Neural progenitor cell (in vitro differentiated cells): ENCODE measurements at places on chromosomes 3 and 15.

- H3K4me1 ChIP-seq, result no peaks in the 10 kb centered on the region
- H3K27ac ChIP-seq, result no peak overlapping the region
- no peaks in the 10 kb centered on the region for H3K36me3 ChIP-seq
- peak; percentile 51 for DNase-seq
Observed at GRCh38 chr15:60507596-60508424, 28.9 kb upstream of the ICE2 start.

GRCh38 chr3:37546876-37547275 is 314.8 kb upstream of the CTDSPL start:
- no peaks in the 10 kb centered on the region for H3K27me3 ChIP-seq
- peaks cover 8% of the 10 kb centered on the region for H3K4me1 ChIP-seq
- no peak overlapping the region for H3K27ac ChIP-seq
- no peak overlapping the region for H3K4me3 ChIP-seq
- no peaks in the 10 kb centered on the region for H3K36me3 ChIP-seq

- no peaks in the 10 kb centered on the region for H3K4me1 ChIP-seq
- H3K27ac ChIP-seq, result no peak overlapping the region
Observed at GRCh38 chr3:38564631-38565338, 68.6 kb downstream of the EXOG start.

DNA sequence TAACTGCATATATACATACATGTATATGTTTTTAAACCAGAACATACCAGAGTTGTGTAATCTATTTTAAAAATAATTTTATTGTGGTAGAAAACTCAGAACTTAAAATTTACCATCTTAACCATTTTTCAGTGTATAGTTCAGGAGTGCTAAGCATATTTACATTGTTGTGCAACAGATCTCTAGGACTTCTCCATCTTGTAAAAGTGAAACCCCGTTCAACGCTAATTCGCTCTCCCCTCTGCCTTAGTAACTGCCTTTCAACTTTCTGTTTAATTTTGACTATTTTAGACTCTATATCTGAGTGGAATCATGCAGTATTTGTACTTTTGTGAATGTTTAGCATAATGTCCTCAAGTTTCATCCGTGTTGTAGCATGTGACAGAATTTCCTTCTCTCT is 51.8 kb upstream of the SSR3 start:
- H3K4me1 ChIP-seq, result peaks cover 9% of the 10 kb centered on the region
- no peak overlapping the region for H3K4me3 ChIP-seq
- H3K27me3 ChIP-seq, result peaks cover 22% of the 10 kb centered on the region
- no peak overlapping the region for H3K27ac ChIP-seq

GRCh38 chr15:85354461-85354860 is 25.9 kb upstream of the AKAP13 start:
- H3K4me1 ChIP-seq, result no peaks in the 10 kb centered on the region
- no peak overlapping the region for H3K27ac ChIP-seq
- no peak for DNase-seq
- no peaks in the 10 kb centered on the region for H3K36me3 ChIP-seq

GRCh38 chr3:149291178-149291577 is 42.3 kb downstream of the TM4SF18 start:
- H3K27ac ChIP-seq, result no peak overlapping the region
- no peaks in the 10 kb centered on the region for H3K4me1 ChIP-seq
- H3K36me3 ChIP-seq, result no peaks in the 10 kb centered on the region
- no peaks in the 10 kb centered on the region for H3K27me3 ChIP-seq

DNA sequence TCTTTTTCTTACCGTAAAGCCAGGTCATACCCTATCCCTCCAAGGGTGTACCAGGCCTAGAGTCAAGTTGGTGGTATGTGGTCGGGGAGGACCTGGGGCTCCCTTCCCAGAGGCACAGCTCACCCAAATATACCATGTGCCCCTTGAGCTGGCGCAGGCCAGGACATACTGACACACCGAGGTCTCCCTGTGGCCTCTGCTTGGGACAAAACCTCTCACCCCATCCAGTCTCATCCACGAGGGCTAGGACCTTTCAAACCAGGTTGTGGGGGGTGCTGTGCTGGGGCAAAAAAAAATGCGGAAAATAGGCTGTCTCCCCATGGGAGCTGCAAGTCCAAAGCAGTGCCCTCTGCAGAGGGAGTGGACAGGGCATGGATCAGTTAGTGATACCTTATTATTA is 22.8 kb downstream of the PTH1R start:
- peaks cover 6% of the 10 kb centered on the region for H3K4me1 ChIP-seq
- H3K4me3 ChIP-seq, result no peak overlapping the region
- no peak for DNase-seq
- no peaks in the 10 kb centered on the region for H3K36me3 ChIP-seq

GRCh38 chr3:148840451-148840850 is 12.8 kb downstream of the CPB1 start:
- no peak overlapping the region for H3K27ac ChIP-seq
- DNase-seq, result no peak
- no peaks in the 10 kb centered on the region for H3K27me3 ChIP-seq
- H3K36me3 ChIP-seq, result no peaks in the 10 kb centered on the region
- H3K4me1 ChIP-seq, result no peaks in the 10 kb centered on the region
- no peak overlapping the region for H3K4me3 ChIP-seq

DNA sequence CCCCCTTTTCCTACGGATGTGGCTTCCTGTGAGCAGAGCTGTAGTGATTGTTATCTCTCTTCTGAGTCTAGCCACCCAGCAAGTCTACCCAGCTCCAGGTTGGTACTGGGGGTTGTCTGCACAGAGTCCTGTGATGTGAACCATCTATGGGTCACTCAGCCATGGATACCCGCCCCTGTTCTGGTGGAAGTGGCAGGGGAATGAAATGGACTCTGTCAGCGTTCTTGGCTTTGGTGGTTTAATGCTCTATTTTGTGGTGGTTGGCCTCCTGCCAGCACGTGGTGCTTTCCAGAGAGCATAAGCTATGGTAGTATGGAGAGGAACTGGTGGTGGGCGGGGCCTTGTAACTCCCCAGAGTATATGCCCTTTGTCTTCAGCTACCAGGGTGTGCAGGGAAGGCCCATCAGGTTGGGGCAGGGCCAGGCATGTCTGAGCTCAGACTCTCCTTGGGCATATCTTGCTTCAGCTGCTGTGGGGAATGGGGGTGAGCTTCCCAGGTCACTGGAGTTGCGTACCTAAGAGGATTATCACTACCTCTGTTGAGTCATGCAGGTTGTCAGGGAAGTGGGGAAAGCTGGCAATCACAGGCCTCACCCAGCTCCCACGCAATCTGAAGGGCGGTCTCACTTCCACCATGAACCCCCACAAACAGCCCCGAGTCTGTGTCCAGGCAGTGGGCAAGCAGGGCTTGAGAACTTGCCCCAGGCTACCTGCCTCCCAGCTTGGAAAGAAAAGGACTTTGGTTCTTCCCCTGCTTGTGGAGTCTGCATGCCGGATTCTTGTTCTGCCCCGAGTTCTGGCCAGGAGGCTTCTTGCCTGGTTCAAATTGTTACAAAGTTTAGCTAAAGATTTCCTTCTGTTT is 9.0 kb upstream of the ADGRG7 start:
- no peak overlapping the region for H3K27ac ChIP-seq
- no peak for DNase-seq
- no peaks in the 10 kb centered on the region for H3K36me3 ChIP-seq
- no peaks in the 10 kb centered on the region for H3K27me3 ChIP-seq
- H3K4me3 ChIP-seq, result no peak overlapping the region

DNA sequence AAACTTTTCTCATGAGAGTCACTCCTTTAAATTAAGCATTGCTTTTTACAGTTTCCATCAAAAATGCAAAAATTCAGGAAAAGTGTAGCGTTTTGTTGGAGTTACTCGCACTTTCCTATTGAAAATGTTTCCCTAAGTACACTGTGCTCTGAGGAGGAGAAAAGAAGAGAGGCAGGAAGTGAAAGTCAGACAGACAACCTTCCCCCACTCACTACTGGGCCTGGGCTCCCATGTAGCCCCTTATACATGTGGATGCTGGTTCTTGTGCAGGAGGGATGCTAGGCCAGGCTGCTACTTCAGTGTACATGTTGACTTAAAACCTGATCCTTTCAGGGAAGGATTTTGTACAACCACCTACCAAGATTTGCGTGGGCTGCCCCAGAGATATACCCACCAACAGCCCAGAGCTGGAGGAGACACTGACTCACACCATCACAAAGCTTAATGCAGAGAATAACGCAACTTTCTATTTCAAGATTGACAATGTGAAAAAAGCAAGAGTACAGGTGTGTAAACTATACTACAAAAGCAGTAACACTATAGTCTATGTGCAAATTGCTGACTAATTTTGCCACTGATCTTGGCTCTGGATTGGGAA is 15.1 kb downstream of the KNG1 start:
- no peak overlapping the region for H3K4me3 ChIP-seq
- no peaks in the 10 kb centered on the region for H3K4me1 ChIP-seq
- no peaks in the 10 kb centered on the region for H3K36me3 ChIP-seq
- H3K27me3 ChIP-seq, result no peaks in the 10 kb centered on the region
- no peak for DNase-seq

GRCh38 chr3:8805774-8806173 is 36.4 kb upstream of the OXTR start:
- no peak overlapping the region for H3K4me3 ChIP-seq
- no peaks in the 10 kb centered on the region for H3K36me3 ChIP-seq

- DNase-seq, result no peak
- no peaks in the 10 kb centered on the region for H3K27me3 ChIP-seq
- H3K4me3 ChIP-seq, result no peak overlapping the region
- no peak overlapping the region for H3K27ac ChIP-seq
- H3K4me1 ChIP-seq, result no peaks in the 10 kb centered on the region
Observed at GRCh38 chr3:197798863-197799262, 7.8 kb downstream of the LRCH3 start.

DNA sequence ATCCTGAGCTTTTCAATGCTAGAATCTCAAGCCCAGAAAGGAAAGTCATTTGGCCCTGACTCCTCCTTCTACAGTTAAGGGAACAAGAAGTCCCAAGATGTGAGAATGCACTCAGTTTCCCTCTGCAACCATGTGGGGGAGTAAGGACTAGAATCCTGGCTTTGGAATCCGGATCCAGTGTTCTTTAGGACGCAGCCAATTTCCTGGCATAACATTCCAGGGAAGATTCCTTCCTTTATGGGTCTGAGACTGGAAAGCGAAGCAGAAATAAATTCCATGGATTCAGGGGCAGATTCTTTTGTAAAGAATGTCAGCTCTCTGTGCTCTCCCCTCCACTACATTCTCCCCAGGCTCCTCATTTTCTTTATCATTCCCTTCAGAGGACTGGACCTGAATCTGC is 151.8 kb upstream of the SOX14 start:
- no peak overlapping the region for H3K27ac ChIP-seq
- DNase-seq, result peak; percentile 68
- no peak overlapping the region for H3K4me3 ChIP-seq

- H3K4me3 ChIP-seq, result no peak overlapping the region
- no peak for DNase-seq
- no peaks in the 10 kb centered on the region for H3K36me3 ChIP-seq
- H3K4me1 ChIP-seq, result peaks cover 1% of the 10 kb centered on the region
Observed at GRCh38 chr3:128262457-128262856, 109.2 kb downstream of the EEFSEC start.

DNA sequence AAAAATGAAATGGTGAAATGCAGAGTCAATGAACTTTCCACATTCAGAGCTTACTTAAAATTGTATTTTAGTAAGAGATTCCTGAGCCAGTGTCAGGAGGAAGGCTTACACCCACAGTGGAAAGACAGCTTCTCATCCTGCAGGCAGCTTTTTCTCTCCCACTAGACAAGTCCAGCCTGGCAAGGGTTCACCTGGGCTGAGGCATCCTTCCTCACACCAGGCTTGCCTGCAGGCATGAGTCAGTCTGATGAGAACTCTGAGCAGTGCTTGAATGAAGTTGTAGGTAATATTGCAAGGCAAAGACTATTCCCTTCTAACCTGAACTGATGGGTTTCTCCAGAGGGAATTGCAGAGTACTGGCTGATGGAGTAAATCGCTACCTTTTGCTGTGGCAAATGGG is 3.1 kb downstream of the CCR4 start:
- DNase-seq, result no peak
- H3K4me1 ChIP-seq, result peaks cover 4% of the 10 kb centered on the region

- no peak overlapping the region for H3K4me3 ChIP-seq
- H3K4me1 ChIP-seq, result no peaks in the 10 kb centered on the region
- no peaks in the 10 kb centered on the region for H3K36me3 ChIP-seq
- H3K27ac ChIP-seq, result no peak overlapping the region
- no peak for DNase-seq
Observed at GRCh38 chr3:195004512-195005250, 266.3 kb downstream of the XXYLT1 start.

- no peak for DNase-seq
- peak overlapping the region; percentile 53 for H3K4me3 ChIP-seq
- H3K4me1 ChIP-seq, result peaks cover 9% of the 10 kb centered on the region
- H3K36me3 ChIP-seq, result no peaks in the 10 kb centered on the region
Observed at GRCh38 chr3:99877031-99877579, 59.4 kb downstream of the CMSS1 start.

GRCh38 chr15:41780266-41780665 is 6.0 kb downstream of the MAPKBP1 start:
- no peak for DNase-seq
- H3K4me3 ChIP-seq, result no peak overlapping the region
- H3K36me3 ChIP-seq, result no peaks in the 10 kb centered on the region

GRCh38 chr3:69462022-69462825 is 76.3 kb upstream of the FRMD4B start:
- no peak overlapping the region for H3K4me3 ChIP-seq
- DNase-seq, result no peak
- H3K27ac ChIP-seq, result no peak overlapping the region
- no peaks in the 10 kb centered on the region for H3K36me3 ChIP-seq

DNA sequence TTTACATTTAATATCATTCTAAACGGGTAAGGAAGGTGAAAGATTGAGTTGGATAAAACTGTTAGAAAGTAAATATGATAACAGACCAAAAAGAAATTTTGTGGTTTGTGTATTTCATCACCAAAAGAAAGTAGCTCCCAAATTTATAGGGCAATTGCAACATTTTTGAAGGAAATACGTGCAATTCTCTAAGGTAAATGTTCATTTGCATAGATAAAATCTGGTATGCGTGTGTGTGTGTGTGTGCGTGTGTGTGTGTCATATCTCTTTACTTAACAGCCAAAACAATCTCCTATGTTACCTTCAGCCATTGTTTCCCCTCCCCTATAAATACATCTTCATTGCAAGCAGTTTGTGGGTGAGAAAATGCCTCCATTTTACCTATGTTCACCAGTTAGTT is 208.4 kb downstream of the TNIK start:
- H3K27ac ChIP-seq, result no peak overlapping the region
- no peak overlapping the region for H3K4me3 ChIP-seq
- H3K36me3 ChIP-seq, result no peaks in the 10 kb centered on the region
- no peak for DNase-seq
- no peaks in the 10 kb centered on the region for H3K27me3 ChIP-seq

GRCh38 chr15:42911058-42911592 is 9.5 kb downstream of the TTBK2 start:
- no peaks in the 10 kb centered on the region for H3K36me3 ChIP-seq
- no peak for DNase-seq
- no peaks in the 10 kb centered on the region for H3K27me3 ChIP-seq
- H3K27ac ChIP-seq, result no peak overlapping the region
- no peak overlapping the region for H3K4me3 ChIP-seq
